SHP77 (cell line): ENCODE measurements at places on chromosomes 1 and 21.

DNA sequence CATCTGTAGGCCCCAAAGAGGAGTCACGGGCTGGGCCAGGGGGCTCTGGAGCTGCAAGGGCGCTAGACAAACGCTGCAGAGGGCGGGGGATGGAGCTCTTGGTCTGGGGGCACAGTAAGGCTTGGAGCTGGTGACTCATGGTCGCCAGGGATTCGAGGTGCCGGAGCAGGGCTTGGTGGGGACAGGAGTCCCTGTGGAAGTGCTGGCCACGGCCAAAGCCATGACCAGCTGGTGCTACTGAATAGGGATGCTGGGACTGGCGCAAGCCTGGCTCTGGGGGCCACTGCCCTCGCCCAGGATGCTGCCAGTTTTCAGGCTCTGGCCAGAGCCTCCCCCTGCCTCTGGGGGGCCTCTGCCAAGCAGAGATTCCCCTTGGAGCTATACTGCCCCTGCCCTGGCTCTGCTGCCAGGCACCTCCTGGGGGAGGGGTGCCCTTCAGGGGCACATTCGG is 25.2 kb downstream of the SPOCD1 start:
- no peak for DNase-seq

- DNase-seq, result no peak
Observed at GRCh38 chr1:241722947-241723346, 70.9 kb downstream of the WDR64 start.

GRCh38 chr1:36522461-36523229 is 39.9 kb upstream of the CSF3R start:
- DNase-seq, result no peak

DNA sequence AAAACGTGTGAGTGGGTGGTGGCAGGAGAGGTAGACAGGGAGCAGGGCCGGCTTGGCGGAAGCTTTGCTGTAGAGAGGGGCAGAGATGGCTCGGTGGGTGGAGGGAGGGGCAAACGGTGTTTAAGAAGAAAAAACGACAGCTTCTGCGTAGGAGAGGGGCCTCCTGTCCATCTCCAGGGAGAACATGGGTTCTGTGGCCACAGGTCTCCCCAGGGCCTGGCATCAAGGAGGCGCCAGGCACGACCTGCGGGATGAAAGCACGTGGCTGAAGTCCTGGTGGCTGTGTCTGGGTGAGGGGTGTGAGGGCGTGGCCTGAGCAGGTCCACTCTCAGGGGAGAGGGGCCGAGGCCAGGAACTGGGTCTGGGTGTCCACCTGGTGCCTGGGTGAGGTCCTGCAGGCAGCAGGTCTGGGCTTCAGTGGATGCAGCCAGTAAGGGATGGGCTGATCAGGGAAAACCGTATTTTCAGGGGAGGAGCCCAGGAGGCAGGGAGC is 940 bp upstream of the PRKCZ start:
- peak; percentile 60 for DNase-seq

DNA sequence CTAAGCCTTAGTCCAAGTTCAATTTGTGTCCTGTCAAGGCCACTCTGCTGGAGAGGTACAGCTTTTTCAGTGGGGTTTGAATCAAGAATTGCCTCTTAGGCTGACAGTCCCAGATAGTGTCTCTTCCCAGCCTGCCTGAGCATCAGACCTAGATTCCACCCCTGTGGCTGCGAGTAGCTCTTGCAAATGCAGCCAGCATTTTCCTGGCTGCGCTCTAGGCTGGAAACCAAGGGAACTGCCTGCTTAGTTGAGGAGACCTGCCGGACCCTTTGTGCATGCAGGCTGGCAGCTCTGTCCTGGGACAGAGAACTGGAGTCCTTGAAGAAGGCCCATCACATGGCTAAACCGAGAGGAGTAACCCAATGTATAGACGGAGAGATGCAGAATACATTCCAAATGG is 293.7 kb downstream of the PCP4 start:
- DNase-seq, result no peak

DNA sequence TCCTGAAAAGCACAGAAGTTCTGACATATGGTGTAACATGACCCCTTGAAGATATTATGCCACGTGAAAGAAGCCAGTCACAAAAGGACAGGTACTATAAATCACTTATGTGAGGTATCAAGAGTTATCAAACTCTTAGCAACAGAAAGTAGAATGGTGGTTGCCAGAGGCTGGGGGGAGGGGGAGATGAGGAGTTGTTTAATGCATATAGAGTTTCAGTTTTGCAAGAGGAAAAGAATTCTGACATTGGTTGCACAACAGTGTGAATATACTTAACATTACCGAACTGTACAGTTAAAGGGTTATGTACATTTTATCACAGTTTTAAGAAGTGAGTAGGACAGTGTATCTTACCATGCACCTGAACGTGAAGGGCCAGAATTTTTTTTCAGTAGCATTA is 80.0 kb downstream of the USP25 start:
- DNase-seq, result no peak

DNA sequence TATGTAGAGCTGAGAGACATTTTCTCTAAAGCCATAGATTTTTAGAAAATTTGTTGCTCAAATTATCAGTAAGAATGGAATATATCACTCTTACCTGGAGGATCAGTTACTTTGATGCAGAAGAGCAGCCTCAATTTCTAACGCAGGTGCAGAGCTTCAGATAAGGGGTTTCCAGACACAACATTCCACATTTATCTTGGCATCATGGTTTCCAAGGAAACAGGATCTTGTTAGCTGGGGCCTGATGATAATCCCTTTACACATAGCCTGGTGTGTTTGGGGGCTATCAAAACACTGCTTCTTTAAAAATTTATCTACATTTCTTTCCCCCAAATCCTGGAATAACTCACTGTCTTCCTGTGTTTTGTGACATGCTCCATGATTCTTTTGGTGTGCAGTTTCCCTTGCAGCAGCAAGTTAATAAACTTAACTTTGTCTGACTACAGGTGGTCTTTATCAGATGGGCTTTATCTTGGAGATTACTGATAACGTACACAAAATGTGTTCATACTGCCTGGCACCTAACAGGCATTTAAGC is 2.7 kb upstream of the STX12 start:
- DNase-seq, result no peak

GRCh38 chr1:212542761-212543187 is 65.8 kb upstream of the ATF3 start:
- DNase-seq, result no peak

DNA sequence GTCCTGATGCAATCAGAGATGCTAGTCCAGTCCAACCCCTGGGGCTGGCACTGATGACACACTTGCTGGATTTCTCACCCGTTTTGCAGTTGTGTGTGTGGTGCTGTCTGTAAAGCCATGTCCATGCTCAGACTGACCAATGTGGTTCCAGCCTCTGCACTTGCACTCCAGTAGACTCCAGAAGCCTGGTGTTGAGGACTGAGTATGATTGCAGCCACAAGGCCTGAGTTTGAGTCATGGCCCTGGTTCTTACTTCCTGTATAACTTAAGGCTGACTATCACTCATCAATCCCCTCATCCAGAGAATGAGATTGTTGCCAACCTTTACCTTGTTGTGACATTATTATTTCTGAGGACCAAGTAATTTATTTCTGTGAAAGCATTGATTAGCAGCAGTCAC is 34.8 kb upstream of the IKBKE start:
- no peak for DNase-seq

DNA sequence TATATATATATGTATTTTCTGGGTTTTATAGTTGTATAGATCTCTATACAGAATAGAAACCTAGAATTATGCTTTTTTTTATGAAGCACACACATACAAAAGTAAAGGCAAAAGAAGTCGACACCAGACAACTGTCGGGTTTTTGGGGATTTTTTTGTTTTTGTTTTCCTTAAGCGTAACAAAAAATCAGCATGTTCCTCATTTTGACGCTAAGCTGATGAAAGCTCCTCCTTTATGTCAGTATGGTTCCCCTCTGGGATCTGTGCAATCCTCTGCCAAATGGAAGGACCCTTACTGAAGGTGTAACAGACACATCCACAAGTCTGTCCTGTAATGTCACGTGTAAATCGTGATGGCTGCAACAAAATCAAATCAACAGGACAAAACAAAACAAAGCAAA is 226.2 kb downstream of the RHOU start:
- no peak for DNase-seq

GRCh38 chr1:236848274-236848923 is 53.3 kb downstream of the MTR start:
- DNase-seq, result no peak

GRCh38 chr1:170576980-170577379 is 45.0 kb downstream of the GORAB start:
- DNase-seq, result no peak

DNA sequence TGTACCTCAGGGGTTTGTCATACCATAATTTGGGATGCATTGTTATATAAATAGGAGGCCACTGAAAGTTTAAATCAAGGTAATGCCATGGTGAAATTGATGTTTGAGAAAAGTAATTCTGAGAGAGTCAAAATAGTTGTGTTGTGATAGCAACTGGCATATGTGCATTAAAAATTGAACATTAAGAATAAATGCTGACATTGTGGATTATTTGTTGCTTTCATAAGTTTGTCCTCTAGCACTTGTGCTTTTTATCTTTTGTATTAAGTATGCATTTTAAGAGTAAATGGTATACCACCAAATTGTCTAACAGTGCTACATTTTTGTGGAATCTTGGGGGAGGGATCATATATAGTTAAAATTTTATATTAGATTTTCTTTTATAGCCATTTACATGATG is 275.9 kb upstream of the CACYBP start:
- DNase-seq, result no peak

DNA sequence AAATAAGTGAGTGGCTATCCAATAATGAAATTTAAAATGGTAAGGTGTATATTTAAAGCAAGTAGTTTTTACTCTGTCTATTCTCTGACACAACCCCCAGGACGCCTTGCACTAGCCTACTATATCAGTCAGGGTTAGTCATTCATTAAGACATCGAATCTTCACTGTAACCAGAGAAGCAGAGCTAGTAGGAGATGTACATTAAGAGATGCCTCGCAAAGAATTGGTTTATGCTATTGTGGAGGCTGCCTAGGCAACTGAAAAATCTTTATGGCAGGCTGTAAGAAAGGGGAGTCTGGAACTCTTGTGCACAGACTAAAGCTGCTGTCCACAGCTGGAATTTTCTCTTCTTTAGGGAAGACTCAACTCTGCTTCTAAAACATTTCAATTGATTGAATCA is 28.8 kb downstream of the NTNG1 start:
- no peak for DNase-seq

DNA sequence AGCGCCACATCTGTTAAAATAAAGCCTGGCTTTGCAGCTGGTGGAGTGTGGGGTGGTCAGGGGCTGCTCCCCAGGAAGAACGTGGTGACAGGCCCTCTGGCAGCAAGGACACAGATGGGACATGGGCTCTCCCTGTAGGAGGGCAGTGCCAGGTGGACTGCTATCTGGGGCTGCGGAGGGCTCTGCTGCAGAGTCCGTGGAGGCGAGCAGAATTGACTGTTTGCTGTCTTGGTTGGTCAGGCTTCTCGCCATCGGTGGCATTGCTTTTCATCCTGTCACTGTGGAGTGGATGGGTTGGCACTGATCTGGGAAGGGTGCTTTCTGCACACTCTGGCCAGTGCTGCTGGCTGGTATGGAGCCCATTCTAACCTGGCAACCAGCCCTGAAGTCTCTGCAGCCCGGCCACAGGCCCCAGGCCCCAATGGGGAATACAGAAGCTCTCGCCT is 103.0 kb downstream of the LAMC2 start:
- no peak for DNase-seq

- no peak for DNase-seq
Observed at GRCh38 chr21:38177919-38178652, 78.7 kb upstream of the KCNJ15 start.

GRCh38 chr21:45655124-45655523 is 11.6 kb downstream of the PCBP3 start:
- DNase-seq, result no peak

DNA sequence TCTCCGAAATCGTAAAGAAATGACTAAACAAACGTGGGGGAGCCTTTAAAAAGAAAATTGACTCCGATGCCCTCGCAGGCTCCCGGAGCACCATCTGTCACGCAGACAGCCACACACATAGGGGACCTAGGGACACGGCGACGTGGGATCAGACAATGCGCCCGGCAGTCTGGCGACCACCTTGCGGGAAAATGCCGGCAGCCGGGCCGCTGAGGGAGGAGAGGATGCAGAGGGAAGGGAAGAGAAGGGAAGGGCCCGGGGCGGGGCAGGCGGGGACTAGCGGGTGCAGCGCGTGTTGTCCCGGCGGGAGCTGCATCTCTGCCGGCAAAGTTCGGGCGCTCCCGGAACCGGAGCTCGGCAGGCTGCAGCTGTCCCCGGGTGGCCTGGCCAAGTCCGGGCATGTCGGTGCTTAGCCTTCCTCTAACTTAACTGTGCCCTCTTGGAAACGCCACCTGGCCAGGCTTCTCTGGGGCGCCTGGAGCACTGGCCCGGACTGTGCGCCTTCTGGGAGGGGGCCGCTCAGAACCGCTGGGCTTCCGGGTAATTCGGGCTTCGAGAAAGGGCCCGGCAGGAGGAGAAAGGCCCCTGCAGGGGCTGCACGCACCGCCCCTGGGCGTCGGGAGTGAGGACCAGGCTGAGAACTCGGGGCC is 1.8 kb downstream of the NHLH2 start:
- DNase-seq, result no peak
